ENCODE measurements at places on chromosomes 2 and 18.

DNA sequence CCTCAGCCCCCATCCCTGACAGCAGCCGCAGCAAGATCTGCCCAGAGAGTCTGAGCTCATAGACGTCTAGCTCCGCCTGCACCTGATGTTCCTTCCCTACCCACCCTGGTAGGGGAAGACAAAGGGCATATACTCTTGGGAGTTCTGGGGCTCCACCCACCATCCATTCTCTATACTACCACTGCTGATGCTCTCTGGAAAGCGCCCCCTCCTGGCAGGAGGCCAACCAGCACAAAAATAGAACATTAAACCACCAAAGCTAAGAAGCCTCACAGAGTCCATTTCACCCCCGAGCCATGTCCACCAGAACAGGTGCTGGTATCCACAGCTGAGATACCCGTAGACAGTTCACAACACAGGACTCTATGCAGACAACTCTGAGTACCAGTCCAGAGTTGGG is 662.6 kb upstream of the FAM98A start:
- no peak for DNase-seq

GRCh38 chr2:231221761-231222160 is 23.3 kb downstream of the ARMC9 start:
- DNase-seq = no peak

GRCh38 chr2:68089961-68090360 is 27.2 kb upstream of the C1D start:
- DNase-seq = no peak

DNA sequence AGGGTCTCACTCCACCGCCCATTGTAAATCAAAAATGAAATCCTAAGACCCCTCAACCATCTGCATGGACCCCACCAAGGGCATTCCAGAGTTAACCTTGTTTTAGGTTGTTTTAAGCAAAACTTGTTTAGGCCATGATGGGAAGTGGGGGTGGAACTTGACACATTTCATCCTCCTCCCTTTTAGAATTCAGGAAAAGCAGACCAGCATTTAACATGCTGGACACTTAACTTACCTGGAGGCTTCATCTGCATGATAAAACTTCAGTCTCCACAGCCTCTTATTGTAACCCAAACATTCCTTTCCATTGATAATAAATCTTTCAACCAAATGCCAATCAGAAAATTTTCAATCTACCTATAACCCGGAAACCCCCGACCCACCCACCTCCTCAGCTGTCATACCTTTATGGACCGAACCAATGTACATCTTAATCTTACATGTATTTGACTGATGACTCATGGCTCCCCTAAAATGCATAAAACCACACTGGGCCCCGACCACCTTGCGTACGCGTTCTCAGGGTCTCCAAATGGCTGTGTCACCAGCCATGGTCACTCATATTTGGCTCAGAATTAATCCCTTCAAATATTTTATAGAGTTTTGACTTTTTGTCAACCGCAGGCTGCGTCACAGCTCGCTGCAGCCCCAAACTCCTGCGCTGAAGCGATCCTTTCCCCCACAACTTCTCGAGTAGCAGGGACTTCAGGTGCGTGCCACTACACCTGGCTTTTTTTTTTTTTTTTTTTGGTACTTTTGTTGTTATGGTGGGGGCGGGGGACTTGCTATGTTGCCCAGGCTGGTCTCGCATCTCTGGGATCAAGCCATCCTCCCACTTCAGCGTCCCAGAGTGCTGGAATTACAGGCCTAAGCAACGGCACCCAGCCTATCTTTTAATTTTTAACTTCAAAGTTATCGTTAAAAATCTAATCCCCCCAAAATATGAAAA is 917 bp downstream of the MPPE1 start:
- DNase-seq = no peak

- DNase-seq = no peak
Measured at GRCh38 chr2:237324837-237325236, 89.1 kb downstream of the COL6A3 start.

GRCh38 chr2:70981421-70981820 is 3.0 kb downstream of the ANKRD53 start:
- no peak for DNase-seq

GRCh38 chr2:60490441-60490840 is 63.0 kb downstream of the BCL11A start:
- DNase-seq = no peak

DNA sequence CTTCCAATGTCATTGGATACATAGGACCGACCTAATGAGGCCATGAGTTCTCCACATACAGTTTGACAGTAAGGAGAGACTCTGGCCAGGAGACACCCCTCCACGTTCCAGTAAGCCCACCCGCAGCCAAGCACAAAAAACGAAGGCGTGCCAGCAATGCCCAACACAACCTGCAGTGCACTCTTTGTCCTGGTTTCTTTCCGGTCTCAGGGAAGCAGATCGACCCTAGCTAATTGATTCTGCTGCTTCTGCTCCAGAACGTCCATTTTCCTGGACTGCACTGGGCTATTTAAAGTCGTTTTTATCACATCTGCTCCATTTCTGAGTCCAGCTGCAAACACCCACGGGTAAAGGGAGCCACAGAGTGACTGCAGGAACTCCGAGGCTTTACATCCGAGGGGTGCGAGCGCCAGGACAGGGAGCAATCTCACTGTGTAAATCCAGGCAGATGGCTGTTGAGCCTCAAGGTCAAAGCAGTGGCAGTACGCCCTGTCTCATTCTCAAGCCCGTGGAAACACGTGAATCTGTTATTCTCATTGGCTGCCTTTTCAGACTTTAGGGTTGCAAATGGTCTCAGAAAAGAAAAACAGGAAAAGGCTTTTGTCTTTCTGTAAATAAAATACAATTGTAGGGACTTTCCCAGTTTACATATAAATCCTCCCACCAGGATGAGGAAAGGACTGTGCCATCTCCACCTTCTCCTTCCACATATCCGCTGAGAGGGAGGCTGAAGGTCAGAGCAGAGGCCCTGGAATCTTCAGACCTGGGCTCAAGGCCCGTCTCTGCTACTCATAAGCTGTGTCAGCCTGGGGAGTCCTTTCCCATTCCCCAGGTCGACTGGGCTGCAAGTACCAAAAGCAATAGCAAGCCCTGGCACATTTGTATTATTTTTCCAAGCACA is 40.7 kb downstream of the TMEM163 start:
- DNase-seq = no peak

GRCh38 chr2:43841949-43842865 is 3.4 kb downstream of the ABCG8 start:
- no peak for DNase-seq

DNA sequence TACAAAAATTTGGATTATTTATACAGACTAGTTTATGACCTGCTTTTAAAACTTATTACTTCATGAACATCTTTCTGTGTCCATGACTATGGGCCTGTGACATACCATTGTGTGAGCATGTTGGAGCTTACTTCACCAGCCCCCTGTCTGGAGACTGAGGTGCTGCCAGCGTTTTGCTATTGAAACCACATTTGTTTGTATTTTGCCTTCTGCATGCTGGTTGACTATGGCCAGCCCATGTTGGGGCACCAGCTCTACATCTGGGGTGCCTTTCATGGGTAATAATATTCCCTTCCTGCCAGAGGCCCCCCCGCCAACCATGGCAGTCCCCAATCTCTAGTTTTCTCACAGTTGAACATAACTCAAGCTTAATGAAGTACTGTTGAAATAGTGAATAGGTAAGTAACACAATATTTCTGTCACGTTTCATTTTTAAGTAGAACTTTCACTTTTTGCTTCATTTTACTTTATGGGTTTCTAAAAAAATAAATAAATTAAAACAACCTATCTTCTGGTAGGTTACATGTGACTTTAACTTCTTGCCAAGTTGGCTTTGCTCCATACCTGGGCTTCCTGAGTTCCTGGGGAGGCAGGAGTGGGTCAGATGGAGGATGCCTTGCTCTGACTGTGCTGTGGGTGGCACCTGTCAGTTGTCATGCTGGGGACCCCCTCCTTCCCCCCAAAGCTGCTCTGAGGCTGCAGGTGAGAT is 63.9 kb downstream of the DGKD start:
- DNase-seq = no peak

DNA sequence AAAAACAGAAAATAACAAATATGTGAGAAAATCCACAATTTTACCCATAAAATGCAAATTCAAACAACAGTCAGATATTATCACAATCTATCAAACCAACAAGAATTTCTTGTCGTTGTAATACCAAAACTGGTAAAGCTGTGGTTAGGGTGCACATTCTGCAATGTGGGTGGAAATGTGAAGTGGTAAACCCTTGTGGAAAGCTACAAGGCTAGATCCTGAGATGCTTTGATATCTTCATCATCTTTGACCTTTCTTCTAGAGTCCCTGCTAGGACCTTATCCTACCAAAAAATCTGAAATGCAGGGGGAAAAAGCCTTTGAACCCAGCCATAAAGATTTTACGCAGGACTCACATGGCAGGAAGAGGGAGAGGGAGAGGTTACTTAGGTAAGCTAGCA is 17.2 kb upstream of the ATG16L1 start:
- no peak for DNase-seq

- DNase-seq = no peak
Measured at GRCh38 chr2:172072303-172072702, 13.0 kb upstream of the DLX1 start.

- no peak for DNase-seq
Measured at GRCh38 chr2:24362253-24362652, 1.9 kb upstream of the ITSN2 start.

- DNase-seq = no peak
Measured at GRCh38 chr2:223433461-223433860, 168.7 kb downstream of the SCG2 start.

DNA sequence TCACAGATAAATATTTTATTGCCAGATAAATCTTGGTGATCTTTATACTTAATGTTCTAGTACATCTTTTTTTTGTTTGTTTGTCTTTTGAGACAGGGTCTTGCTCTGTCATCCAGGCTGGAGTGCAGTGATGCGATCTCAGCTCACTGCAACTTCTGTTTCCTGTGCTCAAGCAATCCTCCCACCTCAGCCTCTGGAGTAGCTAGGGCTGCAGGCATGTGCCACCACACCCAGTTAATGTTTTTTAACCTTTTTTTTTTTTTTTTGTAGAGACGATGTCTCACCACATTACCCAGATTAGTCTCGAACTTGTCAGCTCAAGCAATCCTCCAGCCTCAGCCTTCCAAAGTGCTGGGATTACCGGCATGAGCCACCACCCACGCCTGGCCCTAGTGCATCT is 9.1 kb upstream of the C1GALT1C1L start:
- DNase-seq = no peak

- DNase-seq = no peak
Measured at GRCh38 chr2:208065476-208065875, 40.1 kb upstream of the PLEKHM3 start.

- no peak for DNase-seq
Measured at GRCh38 chr2:194060269-194060668, 1596.8 kb upstream of the SLC39A10 start.

DNA sequence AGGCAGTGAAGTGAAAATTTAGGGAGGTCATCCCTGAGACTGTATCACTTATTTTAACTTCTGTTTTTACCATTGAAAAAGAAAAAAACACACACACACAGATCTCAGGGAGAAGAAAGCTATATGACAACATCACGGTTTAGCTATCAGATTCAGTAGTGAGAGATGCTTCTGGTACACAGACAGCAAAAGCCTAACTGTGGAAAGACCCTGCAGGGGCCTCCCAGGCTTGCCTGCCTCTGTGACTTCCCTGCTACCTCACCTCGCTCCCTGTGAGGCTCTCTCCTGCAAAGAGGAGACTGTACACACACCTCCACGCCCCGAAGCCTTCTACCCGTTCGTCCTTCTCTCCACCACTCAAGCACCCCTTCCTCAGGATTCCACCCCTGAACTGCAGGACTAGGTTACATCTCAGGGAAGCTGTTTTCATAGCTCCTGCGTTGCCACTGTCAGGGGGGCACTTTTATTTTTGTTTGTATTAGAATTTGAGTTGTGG is 86.3 kb downstream of the EPB41L3 start:
- no peak for DNase-seq

- no peak for DNase-seq
Measured at GRCh38 chr2:241275910-241276309, 39.6 kb downstream of the HDLBP start.

- DNase-seq = no peak
Measured at GRCh38 chr2:9627310-9627709, 3.5 kb downstream of the YWHAQ start.

DNA sequence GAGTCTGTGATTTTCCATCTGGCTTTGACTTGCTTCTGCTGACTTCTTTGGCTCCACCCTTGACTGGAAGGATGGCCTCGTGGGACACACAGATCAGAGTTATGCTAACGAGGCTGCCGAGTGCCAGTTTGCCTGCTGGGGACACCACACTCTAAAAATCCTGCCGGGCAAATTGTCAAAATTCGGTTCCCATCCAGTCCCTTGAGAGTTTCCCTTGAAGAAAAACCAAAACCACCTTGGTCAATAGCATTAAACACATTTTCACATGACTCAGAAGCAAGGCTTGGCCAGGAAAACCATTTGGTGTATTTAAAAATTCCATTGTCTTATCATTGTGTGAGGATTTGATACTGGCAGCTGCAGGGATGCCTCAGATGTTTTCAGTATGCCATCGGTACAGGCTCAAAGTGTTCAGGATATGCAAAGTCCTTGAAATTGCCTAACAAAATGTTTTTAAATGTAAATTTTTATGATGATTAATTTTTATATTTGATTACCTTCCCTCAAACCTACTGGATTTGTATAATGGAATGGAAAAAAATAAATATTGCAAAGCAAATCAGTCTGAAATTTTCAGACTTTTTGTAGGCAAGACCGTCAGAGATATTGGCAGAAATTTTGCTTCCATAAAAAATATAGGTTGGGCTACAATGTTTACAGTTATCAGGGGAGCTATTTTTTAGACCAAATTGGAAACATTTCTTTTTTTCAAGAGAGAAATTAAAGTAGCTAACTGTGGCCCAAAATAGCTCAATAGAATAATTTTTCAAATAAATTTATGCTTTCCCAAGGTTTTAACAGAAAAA is 41.6 kb downstream of the KCNE4 start:
- no peak for DNase-seq

DNA sequence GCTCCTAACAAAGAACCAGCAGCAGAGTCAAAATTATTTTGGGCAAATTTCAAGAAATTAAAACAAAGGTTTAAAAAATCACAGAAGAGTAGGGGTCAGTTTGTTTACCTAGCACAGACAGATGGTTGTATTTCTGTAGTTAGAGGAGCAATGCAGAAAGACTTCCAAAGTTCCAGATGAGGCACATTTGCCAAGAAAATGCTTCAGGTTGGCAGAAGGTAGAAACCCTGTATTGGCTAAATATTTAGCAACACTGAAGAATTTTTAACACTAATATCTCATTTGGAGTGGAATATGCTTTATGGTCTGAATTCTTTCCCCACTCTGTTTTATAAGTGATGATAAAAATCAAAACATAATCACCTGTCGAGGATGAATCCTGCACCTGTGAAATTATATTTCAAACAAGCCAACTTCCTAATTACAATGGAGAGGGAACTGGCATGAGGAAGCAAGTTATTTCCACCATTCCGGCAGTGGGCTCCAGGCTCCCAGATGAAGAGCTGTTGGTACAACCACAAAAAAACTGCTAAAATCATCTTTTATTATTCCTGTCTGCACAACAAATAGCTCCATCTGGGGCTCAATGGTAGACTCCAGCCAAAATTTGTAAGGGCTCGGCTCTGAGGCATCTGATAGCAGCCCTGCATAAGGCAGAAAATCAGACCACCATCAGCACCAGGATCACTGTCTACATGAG is 286.5 kb upstream of the REV1 start:
- no peak for DNase-seq

GRCh38 chr18:75164479-75164878 is 44.5 kb downstream of the PTGR3 start:
- DNase-seq = no peak

- no peak for DNase-seq
Measured at GRCh38 chr18:68604256-68604655, 110.7 kb downstream of the TMX3 start.

GRCh38 chr2:219218217-219218731 is 484 bp downstream of the ABCB6 start:
- DNase-seq = peak; percentile 46

- no peak for DNase-seq
Measured at GRCh38 chr2:131043199-131044074, 49.8 kb downstream of the FAM168B start.
